ENCODE measurements at places on chromosomes 2 and 18.

DNA sequence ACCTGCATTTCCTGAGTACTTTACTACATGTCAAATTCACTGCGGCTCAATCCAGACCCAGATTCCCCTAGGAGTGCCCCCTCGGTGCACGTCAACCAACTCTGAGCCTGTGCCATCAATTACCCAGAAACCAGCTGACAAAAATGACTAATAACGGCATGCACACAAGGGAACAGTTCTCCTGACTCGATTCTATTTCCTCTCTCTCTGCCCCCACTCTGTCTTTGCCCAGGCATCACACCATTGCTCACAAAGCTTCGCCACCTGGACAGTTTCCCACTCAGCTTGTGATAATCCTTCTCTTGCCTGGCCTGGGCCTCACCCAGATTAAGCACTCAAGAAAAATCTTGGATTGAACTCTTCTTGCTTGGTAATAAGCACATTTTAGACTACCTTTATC, 115.3 kb upstream of the NDUFV2 start:
- no peak for DNase-seq

GRCh38 chr2:206217743-206218142, 56.7 kb upstream of the ZDBF2 start:
- no peak for DNase-seq

GRCh38 chr18:8296886-8297616, 312.2 kb upstream of the RAB12 start:
- DNase-seq, result no peak

DNA sequence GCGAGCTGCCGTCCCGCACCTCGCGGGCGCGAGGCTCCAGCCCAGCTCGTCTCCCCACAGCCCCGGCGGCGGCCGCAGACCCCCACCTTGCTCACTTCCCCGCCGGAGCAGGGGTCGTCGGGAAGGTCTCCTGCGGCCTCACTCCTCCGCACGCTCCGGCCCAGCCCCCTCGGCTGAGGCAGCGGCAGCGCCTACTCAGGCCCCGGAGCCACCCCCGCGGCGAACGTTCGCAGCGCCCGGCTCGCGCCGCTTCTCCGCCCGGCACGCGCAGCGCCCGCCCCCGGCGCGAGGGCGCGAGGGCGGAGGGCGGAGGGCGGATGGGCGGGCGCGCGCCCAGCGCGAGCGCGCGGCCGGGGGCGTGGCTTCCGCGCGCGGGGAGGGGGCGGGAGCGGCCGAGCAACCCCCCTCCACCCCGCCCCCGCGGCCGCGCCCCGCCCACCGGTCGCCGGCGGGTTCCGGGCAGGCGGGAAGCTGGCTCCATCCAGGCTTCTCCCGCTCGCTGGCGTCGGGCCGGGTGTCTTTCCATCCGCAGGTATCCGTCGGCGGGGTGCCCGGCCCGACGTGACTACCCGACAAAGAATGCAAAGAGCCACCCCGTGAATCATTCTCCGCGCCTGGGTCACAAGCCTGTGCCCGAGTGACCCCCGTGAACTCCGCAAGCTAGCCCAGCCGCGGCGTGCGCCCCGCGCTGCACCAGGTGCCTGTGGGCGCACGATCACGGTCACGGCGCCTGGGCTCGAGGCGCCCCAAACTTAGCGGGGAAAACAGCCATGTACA, at the start of gene DTNB:
TSS of gene DTNB (minus strand) at position 278 of the 777 bp plus-strand sequence. CDS start 20,917 bp downstream, outside the sequence.
- DNase-seq, result peak; percentile 75

DNA sequence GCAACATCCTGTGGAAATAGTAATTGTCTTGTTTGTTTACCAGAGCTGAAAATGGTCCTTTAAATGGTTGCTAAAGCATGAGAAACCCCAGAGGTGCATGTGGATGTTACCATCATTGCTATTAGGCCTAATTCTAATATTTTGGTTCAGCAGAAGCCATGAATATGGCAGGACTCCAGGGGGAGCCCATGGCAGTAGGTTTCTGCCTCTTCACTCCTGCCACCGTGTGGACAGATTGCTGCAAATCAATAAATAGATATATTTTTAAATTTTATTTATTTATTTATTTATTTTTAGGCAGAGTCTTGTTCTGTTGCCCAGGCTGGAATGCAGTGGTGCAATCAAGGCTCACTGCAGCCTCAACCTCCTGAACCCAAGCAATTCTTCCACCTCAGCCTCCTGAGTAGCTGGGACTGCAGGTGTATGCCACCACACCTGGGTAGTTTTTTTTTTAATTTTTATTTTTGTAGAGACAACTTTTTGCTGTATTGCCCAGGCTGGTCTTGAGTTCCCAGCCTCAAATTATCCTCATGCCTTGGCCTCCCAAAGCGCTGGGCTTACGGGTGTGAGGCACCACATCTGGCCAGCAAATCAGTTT, 54.9 kb upstream of the CAPN13 start:
- DNase-seq, result no peak

GRCh38 chr18:79199691-79200374, 130.6 kb downstream of the ATP9B start:
- DNase-seq, result no peak

GRCh38 chr2:150133623-150134022, 353.8 kb downstream of the RND3 start:
- DNase-seq, result no peak

DNA sequence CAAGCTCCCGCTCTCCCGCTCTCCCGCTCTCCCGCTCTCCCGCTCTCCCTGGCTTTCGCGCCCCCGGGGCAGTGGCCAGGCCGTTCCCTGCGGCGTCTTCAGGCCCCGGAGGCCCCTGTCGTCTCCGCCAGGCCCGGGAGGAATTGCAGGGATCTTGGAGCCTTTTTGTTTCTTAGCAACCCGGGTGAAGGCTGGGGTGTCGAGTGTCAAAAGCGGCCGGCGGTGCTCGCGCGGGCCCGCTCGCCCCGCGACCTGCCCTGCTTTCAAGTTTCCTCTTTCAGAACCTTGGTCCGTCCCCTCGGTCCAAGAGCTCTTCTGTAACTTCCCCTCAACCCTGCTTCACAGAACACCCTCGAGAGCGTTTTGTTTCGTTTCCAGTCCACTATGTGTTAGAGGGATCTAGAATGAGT, 1.4 kb downstream of the RNF138 start:
- DNase-seq, result peak; percentile 37

DNA sequence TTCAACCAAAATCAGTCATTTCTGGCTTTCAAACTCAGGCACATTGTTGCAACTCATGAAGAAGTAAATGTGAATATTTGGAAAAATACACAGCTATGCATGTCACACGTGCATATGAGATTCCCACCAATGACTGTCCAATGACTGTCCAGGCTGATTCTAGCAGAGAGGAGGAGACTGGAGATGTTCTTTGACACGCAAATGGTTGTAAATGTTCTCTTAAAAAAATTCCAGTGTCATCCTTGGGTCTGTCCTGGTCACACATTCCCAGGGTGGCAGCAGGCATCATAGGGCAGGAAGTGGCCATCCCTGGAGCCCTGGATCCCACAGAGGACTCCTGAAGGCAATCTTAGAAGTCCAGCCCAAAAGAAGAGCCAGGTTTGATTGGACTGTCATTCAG, 40.9 kb downstream of the TWIST2 start:
- DNase-seq, result no peak

GRCh38 chr2:136122661-136123060, 4.7 kb upstream of the CXCR4 start:
- DNase-seq, result no peak

- no peak for DNase-seq
These were observed 295.1 kb upstream of the KYNU start for GRCh38 chr2:142582317-142582716.

DNA sequence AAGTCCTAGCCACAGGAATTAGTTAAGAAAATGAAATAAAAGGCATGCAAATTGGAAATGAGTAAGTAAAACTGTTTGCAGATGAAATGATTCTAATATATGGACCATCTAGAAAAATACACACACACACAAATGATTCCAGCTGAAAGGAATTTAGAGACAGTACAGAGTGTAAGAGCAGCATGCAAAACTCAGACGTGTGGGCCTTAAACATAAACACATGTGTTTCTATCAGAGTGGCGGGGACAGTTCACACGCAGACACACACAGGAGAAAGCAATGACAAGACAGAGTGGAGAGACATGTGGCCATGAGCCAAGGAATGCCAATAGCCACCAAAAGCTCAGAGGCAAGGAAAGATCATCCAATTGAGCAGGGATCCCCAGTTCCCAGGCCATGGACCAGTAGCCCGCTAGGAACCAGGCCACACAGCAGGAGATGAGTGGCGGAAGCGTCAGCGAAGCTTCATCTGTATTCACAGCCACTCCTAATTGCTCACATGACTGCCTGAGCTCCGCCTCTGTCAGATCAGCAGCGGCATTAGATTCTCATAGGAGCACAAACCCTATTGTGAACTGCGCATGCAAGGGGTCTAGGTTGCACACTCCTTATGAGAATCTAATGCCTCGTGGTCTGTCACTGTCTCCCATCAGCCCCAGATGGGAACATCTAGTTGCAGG, 155.4 kb downstream of the ARL4C start:
- DNase-seq, result no peak

GRCh38 chr18:70337139-70337972, 48.5 kb downstream of the SOCS6 start:
- DNase-seq, result no peak

Data from activated T-helper 1 cell treated with anti-CD3 and anti-CD28 coated beads, Interleukin-12 subunit alpha, Interleukin-12 subunit beta, Interleukin-2, Interleukin-4 antibody, amounts not matched to agents 30 ng/mL and 10 ng/mL and 1 ng/mL, durations not matched to agents 14 hours and 24 hours and 36 hours (primary cell).